ENCODE measurements at places on chromosomes 16 and 17.
A peak's percentile ranks its signal among the peaks of the same experiment; 100 is the strongest.

DNA sequence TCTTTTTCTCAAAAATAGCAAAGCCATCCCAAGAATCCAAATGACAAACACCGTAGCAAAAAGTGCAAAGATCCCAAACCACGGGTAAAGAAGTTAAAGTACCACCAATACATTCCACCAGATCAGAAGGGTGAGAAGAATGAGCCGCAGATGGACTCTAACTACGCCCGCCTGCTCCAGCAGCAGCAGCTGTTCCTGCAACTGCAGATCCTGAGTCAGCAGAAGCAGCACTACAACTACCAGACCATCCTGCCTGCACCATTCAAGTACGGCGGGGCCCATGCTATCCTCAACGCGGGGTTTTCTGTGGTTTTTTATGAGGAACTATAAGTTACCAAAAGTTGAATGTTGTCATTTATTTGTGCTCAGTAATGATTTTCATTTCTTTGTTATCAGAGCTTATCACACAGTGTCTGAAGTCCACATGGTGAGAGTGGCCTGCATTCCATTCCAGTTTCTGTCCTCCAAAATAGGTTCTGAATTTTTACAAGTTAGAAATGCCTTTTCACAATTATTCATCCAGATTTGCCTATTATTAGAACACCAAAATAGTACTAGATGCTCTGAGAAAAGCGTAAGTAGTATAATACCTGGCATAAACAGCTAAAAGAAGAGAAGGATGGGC lies 169.2 kb downstream of the MRTFB start:
- peak; percentile 6 for DNase-seq

DNA sequence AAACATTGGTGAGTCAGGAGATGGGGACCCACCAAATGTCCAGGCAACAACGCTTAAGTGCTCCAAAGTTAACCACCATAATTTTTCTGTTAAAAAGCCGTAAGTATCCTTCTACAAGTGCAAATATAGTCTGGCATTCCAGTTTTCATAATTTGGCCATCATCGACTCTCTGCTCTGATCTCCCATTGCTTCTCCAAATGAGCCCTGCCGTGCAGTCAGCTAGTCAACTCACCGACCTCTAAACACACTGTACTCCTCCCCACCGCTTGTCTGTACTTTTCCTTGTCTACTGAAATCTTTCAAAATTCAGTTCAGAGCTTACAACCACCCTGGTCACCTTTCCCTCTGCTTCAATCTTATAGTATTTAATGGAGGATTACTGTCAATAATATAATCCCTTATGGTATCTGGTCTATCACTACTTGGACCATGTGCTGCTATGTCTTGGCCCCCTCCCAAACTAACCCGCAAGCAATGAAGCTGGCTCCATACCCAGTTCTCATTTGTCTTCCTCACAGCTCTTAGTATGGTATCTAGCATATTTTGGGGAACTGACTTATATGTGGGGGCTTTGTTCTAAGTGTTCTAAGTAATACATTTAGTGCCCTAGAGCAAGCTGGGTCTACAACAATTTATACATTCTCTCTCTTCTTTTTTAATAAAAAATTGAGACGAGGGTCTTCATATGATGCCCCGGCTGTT lies 52.7 kb upstream of the SLC25A19 start:
- no peak for DNase-seq

- peak; percentile 67 for DNase-seq
Observed at GRCh38 chr17:55452139-55452790, 30.6 kb upstream of the MMD start.

DNA sequence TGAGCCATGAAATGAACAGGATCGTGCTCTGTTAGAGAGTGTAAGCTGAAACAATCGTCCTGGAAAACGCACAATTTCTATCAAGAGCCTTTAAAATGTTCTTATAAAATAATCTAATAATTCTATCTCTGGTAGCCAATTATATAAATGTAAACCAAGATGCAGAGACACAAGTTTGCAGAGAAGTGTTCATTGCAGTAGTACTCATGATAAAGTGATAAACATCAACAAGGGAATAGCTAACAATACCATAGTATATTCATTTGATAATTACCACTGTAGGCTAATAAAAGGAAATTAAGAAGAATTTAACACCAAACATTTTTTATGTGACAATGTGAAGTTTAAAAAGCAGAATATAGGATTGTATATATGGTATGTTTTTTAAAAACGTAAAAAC lies 12.4 kb downstream of the NACA2 start:
- DNase-seq: no peak

DNA sequence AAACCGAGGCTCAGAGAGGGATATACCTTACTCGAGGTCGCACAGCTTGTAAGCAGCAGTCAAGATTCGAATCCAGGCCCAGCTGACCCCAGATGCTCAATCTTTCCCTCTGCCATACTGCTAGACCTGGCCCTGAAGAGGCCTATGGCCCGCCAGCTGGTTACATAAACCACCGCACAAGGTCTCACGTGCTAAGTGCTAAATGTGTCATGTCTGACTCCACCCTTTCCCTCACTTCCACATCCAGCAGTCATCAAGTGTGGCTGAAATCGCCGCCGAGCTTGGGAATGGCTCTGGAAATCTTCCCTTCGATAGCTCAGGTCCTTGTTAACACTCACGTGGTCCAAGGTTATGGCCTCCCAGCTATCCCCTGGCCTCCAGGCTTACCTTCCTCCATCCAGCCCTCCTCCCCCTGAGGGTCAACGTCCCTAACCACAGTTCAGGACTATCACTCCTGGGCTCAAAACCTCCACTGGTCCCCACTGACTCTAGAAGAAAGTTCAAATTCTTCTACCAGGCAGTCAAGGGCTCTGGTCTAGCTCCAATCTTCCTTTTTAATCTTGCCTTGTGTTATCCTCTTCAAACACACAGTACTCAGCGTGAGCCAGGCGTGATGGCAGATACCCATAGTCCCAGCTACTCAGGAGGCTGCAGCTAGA lies 3.5 kb downstream of the ZBTB4 start:
- DNase-seq: peak; percentile 85

DNA sequence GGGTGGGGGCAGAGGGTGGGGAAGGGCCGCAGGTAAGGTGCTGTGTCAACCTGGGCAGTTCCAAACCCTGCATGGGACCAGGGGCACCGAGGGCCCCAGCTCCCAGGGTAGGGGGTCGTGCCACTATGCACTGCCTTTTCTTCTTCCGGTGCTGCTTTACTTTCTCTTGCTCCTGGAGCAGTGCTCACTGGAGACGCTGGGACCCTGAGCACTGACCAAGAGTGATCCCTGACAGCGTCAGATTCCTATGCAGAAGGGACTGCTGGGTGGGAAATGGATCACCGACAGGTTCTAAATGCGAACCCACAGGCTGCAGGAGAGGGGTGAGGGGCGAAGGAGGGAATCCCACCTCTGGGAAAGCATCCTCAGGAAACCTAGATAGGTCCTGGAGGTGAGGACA lies 470.1 kb downstream of the SOX9 start:
- DNase-seq: no peak

DNA sequence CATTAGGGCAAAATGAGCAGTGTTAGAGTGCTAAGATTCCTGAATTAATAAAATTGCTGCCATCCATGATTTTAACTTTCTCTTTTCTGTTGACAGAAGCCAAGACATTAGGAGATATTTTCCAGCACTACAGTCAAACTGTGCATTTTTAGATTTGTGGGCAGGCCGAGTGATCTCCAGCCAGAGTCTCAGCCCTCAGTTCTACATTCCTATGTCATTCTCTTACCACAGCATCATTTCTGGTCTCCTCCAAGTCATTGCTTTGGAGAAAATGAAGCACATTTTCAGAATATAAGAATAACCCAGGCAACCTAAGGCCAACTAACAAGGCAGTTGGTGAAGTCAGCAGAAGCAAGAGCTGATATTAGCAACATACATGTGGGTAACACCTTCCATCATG lies 74.6 kb upstream of the NUDT7 start:
- DNase-seq: no peak

DNA sequence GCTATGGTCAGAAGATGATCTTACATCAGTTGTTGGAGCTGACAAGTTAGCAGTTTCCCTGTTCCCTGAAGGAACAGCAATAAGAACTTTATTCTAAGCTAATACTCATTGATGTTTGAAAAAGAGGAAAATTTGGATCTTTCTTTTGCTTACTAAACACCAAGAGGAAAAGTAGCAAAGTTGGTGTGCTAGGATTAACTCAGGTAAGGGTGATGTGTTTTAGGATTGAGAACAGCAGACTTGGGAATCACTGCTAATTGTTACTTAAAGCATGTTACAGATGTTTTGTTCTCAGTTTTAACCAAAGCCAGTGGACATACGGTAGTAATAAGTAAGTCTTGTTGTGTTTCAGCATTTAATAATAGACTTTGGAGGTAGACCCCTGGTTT lies 3.7 kb downstream of the SETD6 start:
- no peak for DNase-seq

DNA sequence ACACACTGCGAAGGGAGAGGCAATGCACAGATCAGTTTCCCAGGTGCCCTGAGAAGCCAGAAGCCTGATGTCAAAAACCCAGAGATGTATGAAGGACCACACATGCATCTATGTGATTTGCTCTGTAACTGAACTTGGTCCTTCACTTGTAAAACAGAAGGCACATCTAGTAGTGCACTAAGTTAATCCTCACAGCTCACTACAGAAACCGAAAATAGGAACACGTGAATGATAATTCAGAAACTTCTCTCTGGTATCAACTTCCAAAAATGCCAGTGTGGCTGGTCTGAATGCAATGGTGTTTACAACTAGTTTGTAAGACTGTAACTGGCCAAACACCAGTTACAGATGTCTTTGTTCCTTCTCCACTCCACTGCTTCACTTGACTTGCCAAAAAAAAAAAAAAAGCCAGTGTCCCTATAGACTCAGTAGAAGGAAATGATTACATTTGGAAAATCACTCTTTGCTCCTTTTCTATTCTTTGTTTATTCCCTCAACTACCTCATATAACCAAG lies 11.3 kb downstream of the ANKRD40 start:
- no peak for DNase-seq

DNA sequence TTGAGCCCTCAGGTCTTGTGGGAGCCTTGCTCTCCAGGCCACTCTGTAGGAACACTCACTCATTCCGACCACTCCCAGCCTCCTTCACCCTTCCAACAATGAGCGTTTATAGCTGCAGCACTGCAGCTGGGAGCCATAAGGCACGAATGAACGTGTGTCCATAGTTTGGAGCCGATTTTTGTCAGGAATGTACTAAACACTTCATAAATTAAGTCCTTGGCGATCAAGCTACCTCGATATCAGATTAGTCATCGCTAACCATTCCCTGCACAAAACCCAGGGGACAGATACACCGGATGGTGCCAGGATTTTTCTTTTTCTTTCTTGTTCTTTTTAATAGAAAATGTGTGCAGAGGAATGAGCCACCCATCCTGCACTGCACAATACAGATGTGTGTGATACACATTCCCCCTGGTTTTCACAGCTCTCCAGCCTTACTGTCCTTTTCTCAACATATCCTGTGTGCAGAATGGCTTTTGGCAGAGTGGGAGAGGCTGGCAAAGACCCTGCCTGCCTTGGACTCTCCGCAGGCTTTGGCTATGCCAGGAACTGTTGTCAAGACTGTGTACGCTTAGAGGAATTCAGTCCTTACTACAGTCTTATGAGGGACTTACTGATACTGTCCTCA lies 68.4 kb upstream of the ELAC2 start:
- DNase-seq: peak; percentile 88

- no peak for DNase-seq
Observed at GRCh38 chr16:53626161-53626560, 77.5 kb downstream of the RPGRIP1L start.

DNA sequence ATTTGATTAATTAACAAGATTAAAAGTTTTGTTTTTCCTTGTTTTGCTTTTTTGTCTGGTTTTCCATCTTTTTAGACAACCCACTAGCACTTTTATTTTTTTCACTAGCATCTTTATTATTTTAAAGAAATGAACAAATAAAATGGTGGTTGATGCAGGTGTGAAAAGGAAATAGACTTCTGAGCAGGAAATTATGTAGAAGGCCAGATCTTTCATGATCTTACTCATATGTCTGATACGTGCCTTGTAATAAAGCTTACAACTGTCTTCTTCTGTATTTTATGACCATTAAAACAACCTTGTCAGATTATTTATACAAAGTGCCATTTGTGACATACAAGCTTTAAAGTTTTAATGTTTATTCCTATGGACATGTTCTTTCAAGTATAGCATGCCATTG lies 6.3 kb downstream of the SLFN12L start:
- DNase-seq: no peak

DNA sequence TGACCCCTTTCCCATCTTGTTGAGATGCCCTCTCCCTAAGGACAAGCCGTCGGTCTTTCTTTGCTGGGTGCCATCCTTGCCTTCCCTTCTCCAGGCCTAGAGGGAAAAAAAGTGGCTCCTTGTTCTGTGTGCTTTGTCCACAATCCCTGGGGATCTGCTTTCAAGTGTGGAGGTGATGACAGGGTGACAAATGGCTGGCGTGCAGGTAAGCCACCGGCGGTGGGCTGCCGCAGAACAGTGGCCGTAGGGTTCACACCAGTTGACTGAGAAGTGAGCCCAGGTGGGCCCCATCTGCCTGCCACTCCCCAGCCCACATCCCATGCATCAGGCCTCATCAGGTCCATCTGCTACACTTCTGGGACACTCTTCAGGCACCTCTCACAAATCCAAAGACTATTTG lies 11.4 kb upstream of the CALB2 start:
- no peak for DNase-seq

- no peak for DNase-seq
Observed at GRCh38 chr16:29743827-29744531, 1.8 kb downstream of the C16orf54 start.

DNA sequence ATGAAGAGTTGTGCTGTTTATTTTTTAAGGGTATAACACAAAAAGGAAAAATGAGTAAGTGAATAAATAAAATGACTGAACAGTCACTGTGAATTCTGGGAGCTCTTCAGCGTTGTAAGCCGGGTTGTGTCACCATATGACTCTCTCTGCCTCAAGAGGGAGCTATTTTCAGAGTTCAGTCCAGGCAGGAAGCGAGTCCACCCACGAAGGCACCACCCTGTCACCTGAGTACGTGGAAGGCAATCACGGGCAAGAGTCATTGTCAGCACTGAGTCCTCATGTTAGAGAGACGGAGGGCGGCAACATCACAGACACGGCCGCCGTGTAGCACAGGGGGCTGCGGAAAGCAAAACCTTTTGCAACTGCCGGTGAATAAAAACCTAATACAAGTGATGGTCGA lies 227.6 kb downstream of the UTP18 start:
- no peak for DNase-seq

- DNase-seq: no peak
Observed at GRCh38 chr16:75019007-75019406, 20.2 kb downstream of the ZNRF1 start.

Data from AG08395 (cell line).